ENCODE measurements at places on chromosomes 12 and 14.
A peak's percentile ranks its signal among the peaks of the same experiment; 100 is the strongest.

- no peak for DNase-seq
These were observed 50.5 kb downstream of the ANO4 start for GRCh38 chr12:100845095-100845494.

GRCh38 chr14:76599141-76599540 lies 162.1 kb upstream of the VASH1 start:
- DNase-seq = no peak

GRCh38 chr12:93060666-93061472 lies 131.8 kb upstream of the EEA1 start:
- no peak for DNase-seq

- no peak for DNase-seq
These were observed 613.8 kb downstream of the VRK1 start for GRCh38 chr14:97410667-97411620.

DNA sequence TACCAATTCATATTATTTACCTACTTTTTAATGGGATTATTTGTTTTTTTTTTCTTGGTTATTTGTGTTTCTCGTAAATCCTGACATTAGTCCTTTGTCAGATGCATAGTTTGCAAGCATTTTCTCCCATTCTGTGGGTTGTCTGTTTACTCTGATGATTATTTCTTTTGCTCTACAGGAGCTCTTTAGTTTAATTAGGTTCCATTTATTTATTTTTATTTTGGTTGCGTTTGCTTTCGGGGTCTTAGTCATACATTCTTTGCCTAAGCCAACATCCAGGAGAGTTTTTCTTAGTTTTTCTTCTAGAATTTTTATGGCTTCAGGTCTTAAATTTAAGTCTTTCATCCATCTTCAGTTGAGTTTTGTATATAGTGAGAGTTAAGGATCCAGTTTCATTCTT lies 289.9 kb downstream of the AKAP6 start:
- DNase-seq = no peak

DNA sequence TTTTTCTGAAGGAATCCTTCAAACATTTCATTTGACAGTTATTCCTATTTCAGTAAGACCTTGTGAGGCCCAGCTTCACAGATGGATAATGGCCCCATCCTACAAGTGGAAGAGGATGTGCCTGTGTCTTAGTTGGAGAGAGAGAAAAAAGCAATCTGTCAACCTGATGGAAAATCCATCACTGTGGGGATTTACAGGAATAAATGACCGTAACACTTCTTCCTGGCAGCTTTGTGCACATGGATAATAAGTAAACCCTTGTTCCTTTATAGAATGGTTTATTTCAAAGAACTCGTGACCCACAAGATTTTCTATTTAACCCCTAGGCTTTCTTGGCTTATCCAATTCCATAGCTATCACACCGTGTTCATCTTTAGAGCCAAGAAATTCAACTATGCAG lies 121.4 kb upstream of the PCED1B start:
- no peak for DNase-seq

DNA sequence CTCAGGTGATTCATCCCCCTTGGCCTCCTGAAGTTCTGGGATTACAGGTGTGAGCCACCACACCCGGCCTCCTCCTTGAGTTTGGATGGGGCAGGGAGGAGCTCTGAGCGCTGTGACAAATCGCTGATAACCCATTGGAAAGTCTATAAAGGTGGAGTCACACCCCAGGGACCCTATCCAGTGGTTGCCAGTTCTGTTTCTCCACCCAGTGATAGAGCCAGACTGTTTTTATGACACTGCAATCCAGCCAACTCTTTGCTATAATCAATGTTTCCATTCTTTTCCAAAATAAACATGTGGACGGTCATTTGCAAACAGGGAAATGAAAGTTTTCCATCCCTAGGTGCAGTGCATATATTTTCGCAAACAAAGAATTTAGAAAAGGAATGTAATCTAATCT lies 142.0 kb upstream of the PELI2 start:
- DNase-seq = no peak

DNA sequence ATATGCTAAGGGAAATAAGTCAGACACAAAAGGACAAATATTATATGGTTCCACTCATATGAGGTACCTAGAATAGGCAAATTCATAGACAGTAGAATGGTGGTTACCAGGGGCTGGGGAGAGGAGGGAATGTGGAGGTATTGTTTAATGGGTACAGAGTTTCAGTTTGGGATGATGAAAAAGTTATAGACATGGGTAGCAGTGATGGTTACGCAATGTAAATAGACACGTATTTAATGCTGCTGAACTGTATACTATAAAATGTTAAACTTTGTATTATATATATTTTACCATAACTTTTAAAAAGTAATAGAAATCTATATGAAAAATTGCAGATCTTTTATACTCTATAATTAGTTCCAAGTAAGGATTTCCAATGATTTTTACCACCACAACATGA lies 71.2 kb downstream of the CDK17 start:
- DNase-seq = no peak

DNA sequence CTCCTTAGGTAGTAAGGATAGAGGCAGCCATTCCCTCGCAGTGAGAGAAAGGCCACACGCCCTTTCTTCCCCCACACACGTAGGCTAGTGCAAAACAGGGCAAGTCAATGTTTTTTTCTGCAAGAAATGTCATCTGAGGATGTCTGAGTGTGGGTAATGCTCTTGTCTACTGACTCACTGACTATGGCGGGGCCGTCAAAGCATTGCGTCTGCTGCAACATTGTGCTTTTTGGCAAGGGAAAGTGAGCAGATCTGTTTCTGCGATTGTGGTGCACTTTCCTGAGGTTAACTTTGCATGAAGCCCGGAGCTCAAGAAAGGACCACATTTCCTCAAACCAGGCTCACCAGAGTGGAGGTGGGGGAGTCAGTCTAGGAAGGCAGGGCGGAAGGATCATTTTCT lies 181.6 kb upstream of the GZMB start:
- no peak for DNase-seq

- no peak for DNase-seq
These were observed 32.1 kb downstream of the SLC15A4 start for GRCh38 chr12:128791395-128792322.

DNA sequence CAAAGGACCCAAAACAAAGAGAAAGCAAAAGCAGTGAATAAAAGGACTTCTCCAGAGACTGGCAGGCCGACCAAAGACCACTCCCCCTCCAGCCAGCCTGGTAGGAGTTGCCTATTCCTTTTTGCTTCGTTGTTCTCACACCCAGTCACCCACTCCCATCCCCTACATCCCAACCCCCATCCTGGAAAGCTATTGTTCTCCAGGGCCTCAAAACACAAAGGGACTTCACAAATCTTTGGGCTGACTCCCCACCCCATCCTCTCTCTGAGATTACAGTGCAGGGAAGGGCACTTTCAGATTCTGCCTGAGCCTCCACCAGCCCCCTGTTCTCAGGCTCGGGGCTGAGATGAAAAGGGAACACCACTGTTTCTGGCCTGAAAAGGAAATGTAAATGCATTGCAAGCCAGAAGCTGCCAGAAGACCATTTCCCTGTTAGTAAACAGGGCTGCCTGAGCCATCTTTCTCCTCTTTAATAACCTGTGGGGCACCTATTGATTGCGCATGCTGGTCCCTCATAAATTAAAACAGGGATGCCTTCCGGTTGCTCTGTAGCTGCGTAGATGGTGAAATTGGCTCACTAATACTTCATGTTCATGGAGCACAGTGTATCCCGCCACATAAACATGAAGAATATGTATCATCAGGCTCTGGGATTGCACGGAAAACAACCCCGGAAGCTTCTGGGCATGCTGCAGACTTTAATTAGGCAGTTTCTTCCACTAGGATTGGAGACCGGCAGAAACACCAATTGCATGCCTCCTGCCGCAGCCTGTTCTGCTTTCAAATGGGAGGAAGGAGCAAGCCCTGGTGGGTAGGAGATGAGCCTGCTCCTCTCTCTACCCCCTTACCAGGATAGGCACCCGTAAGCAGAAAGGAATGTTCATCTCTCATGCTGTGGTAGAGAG lies 130.3 kb upstream of the FUT8 start:
- no peak for DNase-seq

- DNase-seq = no peak
These were observed 3.0 kb downstream of the PACS2 start for GRCh38 chr14:105317546-105317945.

GRCh38 chr14:96383445-96383844 lies 8.5 kb upstream of the AK7 start:
- no peak for DNase-seq

DNA sequence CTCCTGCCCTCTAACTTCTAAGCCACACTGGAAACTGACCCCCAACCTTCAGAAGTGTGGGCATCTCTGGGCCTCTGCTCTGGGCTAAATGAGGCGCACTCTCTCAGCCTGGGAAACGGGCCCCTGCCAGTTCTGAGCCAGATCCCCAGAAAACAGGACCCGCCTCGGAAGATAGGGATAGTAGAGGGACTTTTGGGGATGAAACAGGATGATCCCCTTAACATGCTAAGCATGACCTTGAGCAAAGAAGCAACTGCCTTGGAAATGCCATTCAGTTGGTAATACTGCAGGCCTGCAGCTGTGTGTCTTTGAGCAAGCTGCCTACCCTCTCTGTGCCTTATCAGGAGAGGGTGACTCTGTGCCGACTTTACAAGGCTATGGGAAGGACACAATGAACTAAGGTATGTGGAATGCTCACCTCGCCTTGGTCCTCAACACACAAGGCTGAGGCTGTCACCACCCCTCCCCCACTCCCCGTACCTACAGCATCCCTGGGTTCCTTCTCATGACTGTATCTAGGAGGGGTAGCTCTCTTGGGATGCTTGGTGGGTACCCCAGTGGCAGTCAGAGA lies 54.0 kb downstream of the NCOR2 start:
- no peak for DNase-seq

DNA sequence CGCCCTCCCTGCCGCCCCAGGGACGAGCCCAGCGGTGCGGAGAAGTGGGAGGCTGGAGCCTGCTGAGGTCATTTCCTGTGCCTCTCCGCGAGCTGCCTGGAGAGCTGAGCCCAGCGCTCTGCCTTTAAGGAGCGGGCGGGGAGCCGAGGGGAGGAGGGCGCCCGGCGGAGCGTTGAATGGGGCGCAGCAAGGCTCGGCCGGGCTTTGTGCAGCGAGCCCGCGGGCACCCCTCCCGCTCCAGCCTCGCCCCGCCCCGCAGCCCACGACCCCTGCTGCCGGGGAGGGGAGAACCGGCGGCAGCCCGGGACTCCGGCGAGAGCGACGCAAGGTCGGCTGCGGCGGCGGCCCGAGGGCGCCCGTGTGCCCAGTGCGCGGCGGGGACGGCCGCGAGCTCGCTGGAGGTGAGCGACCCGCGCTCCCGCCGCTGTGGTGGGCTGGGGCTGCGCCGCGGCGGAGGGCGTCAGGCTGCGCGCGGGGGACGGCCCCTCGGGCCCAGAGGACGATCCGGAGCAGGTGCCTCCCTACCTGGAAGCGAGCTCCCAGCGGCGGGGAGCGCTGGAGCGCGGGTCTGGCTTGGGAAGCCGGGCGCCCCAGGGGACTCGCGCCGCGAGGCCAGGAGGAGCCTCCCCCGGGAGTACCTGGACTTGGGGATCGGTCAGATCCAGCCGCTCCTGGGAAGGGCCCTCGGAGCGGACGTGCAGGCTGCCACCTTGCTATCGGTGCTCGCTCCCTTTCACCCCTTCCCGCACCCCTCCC lies at the start of gene PLEKHH1:
PLEKHH1 (plus strand) TSS at position 293 of the 756 bp plus-strand sequence. CDS start 8,578 bp downstream, outside the sequence.
- DNase-seq = peak; percentile 31
